ENCODE measurements at places on chromosomes 7 and 10.
A peak's percentile ranks its signal among the peaks of the same experiment; 100 is the strongest.

- H3K27me3 ChIP-seq: no peaks in the 10 kb centered on the region
- H3K27ac ChIP-seq: no peak overlapping the region
- no peak overlapping the region for H3K4me3 ChIP-seq
- H3K4me1 ChIP-seq: no peaks in the 10 kb centered on the region
These were observed 22.1 kb downstream of the POLR3A start for GRCh38 chr10:78007172-78007571.

GRCh38 chr7:33725111-33726025 is 180.0 kb upstream of the BMPER start:
- H3K4me1 ChIP-seq: peaks cover 13% of the 10 kb centered on the region
- peaks cover 3% of the 10 kb centered on the region for H3K36me3 ChIP-seq
- H3K27ac ChIP-seq: peak overlapping the region; percentile 33

DNA sequence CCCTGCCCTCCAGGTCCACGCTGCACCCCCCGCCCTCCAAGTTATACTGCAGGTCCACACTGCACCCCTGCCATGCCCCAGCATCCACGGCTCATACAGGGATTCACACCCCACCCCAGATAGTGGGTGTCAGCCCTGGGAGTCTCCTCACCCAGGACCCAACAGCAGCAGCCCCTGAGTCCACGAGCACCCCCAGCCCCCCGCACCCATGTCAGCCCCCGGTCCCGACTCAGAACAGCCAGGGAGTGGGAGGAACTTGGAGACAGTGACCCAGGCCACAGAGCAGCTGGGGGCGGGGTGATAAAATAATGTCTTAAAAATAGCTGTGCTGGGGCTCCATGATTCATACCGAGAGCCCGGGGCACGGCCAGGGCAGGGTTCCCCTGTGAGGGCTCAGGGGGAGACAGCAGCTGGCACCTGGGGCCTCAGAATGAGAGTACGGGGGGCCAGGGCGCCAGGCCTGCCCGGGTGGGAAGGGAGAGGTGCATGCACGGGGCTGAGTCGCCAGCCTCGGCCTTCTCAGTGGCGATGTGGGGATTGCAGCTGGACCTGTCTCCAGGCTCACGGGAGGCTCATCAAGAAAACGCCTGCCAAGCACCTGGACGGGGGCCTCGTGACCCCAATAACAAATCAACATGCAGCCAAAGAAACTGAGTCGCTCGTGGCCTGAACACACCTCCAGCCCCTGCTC is 29.8 kb downstream of the ADAP1 start:
- H3K27me3 ChIP-seq: peaks cover 27% of the 10 kb centered on the region
- peaks cover 67% of the 10 kb centered on the region for H3K4me1 ChIP-seq
- peak overlapping the region; percentile 81 for H3K4me3 ChIP-seq
- no peaks in the 10 kb centered on the region for H3K36me3 ChIP-seq
- H3K27ac ChIP-seq: peak overlapping the region; percentile 90
- peak; percentile 66 for DNase-seq

DNA sequence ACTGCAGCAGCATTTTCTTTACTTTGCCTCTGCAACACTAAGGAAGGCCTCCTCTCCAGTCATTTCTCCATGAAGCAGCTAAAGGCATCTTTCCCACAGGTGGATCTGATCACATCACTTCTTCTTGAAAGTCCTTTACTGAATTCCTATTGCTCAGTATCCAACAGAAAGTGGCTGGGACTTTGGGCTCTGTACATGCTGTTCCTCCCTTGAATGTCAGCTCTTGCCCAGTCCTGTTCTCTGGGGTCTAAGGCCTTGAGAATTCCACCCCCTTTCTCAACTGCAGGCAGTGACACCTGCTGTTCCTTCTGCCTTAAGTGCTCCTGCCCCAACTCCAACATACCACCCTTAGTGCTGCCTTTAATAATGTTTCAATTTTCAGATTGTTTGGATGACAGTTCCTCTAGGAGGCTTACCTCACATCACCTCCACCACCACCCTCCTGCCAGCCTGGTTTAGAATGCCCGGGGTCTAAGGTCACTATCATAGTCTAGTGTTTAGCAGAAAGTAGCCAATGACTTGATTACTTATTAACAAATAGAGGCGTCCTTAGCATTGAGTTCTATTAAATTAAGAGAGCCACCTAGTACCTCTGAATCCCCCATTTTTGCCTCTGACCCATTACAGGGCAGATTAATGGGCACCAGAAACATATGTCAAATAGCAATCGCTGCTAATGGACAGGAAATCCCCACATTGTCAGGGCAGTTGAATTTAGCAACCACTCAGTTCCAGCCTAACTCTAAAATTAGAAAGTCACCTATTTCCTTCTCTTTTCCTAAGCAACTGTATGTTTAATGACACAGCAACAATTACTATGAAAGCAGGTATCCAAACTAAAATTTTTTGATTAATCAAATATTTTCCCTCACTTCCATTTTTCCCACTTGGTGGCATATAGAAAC is 11.4 kb downstream of the INHBA start:
- no peaks in the 10 kb centered on the region for H3K4me1 ChIP-seq
- H3K4me3 ChIP-seq: no peak overlapping the region
- H3K27ac ChIP-seq: no peak overlapping the region

DNA sequence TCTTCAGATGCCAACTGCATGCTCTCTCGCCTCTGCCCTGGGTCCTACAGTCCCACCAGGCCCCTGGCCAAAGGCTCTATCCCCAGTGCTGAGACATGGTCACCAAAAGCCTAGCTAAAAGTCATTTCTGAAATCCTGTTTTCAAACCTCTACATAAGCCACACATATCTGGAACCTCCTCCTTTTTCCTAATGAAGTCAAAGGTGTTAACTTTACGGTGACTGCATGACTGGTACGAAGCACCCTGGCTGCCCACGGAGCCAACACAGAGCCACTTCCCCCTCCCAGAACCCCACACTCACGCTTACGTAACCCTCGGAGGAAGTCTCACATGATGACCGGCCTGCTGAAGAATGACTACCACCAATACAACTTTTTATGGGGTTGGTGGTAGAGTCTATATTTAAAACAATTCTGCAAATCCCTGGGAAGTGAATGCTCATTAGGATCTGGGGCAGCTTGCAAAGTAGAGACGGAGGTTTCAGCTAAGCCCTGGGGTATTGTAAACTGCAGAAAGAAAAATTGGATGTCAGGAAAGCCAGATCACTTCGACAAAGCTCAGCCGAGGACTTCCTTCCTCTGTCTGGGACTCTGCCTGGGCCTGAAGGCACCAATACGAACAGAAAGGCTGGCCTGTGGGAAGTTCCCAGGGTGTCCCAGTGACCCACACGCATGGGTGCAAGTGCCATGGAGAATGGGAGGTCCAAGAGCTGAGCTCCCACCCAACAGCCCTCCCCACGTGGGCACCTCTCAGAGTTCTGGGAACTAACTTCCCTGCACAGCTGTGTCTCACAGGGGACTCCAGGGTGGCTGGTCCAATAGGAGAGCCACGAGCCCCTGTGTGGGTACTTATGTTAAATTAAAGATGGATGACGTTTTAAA is 50.7 kb downstream of the PDGFA start:
- DNase-seq: peak; percentile 44
- peaks cover 9% of the 10 kb centered on the region for H3K36me3 ChIP-seq
- peaks cover 26% of the 10 kb centered on the region for H3K4me1 ChIP-seq
- peaks cover 22% of the 10 kb centered on the region for H3K27me3 ChIP-seq
- H3K4me3 ChIP-seq: peak overlapping the region; percentile 24
- H3K27ac ChIP-seq: peak overlapping the region; percentile 95

DNA sequence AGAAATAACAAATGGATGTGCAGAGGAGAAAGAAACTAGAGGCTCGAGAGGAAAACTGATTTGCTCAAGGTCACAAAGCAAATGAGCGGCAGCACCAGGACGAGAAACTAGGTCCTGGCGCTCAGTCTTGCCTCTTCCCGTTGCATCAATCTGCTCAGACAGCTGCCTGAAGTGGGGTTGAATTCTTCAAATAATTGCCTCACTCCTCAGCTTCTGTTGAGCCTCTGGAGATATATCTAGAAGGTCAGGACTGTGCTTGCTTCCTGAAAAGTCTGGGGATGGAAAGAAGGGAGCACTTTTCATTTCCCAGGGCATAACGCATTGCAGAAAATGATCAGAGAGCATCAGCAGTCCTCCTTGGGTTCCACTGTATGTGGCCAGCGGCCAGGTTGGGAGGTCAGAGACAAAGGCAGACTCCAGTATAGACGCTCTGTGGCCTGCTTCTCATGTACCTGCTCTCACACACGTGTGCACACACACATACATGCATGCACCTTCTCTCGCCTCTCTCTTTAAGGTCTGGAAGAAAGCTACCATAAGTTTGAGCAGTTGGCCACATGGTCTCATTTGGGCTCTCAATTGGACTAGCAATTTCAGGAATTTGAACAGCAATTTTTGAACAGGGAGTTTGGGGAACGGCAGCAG is 83.7 kb upstream of the DUSP5 start:
- no peaks in the 10 kb centered on the region for H3K36me3 ChIP-seq
- no peak for DNase-seq
- peaks cover 58% of the 10 kb centered on the region for H3K4me1 ChIP-seq
- peak overlapping the region; percentile 78 for H3K4me3 ChIP-seq

GRCh38 chr7:42960762-42961161 is 28.6 kb downstream of the MRPL32 start:
- H3K4me1 ChIP-seq: no peaks in the 10 kb centered on the region
- no peak overlapping the region for H3K4me3 ChIP-seq
- peaks cover 4% of the 10 kb centered on the region for H3K27me3 ChIP-seq
- peaks cover 3% of the 10 kb centered on the region for H3K36me3 ChIP-seq

- H3K27ac ChIP-seq: peak overlapping the region; percentile 68
- H3K27me3 ChIP-seq: peaks cover 40% of the 10 kb centered on the region
- peaks cover under 1% of the 10 kb centered on the region for H3K36me3 ChIP-seq
- H3K4me1 ChIP-seq: peaks cover 81% of the 10 kb centered on the region
- no peak overlapping the region for H3K4me3 ChIP-seq
These were observed 183.7 kb upstream of the KLF14 start for GRCh38 chr7:130917669-130918128.

DNA sequence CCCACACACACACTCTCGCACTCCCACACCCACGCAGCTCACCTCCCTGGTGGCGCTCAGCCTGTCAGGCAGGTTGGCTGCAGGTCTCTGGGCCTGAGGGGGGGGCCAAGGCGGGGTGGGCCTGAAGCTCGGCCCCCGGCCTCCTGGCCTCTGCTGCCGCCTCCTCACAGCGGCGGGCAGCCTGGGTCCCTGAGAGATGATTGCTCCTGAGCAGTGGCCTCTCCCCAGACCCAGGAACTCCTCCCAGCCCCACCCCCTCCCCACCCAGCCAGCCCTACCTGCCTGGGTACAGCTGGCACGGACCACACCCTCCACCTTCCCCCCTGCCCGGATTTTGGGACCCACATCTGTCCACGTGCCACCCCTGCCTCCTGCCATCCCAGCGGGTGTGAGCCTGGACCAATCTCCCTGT is 4.6 kb upstream of the TMEM184A start:
- no peak overlapping the region for H3K4me3 ChIP-seq
- DNase-seq: no peak
- no peaks in the 10 kb centered on the region for H3K36me3 ChIP-seq
- H3K27ac ChIP-seq: no peak overlapping the region

GRCh38 chr7:67809586-67809985 is 813.0 kb downstream of the TYW1 start:
- H3K27me3 ChIP-seq: peaks cover 2% of the 10 kb centered on the region
- H3K4me1 ChIP-seq: no peaks in the 10 kb centered on the region
- no peak overlapping the region for H3K27ac ChIP-seq
- no peaks in the 10 kb centered on the region for H3K36me3 ChIP-seq

DNA sequence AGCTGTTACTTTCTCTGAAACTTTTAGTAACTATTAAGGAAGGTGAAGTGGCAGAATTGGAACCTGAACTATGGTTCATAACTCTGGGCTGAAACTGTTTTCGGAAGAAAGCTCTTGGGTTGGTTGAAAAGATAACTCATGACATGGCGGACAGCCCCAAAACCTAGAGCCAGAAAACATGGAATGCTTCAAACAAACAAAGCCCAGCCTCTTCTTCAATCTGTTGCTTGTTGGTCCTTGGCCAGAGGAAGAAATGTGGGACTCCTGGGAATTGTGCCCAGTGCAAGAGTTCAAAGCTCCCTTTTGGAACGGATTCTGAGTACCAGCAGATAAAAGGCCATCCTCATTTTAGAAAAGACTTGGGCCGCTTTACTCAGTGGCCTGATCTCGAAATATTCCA is 52.9 kb upstream of the CACNB2 start:
- no peak for DNase-seq
- peaks cover 3% of the 10 kb centered on the region for H3K27me3 ChIP-seq
- no peaks in the 10 kb centered on the region for H3K36me3 ChIP-seq
- H3K27ac ChIP-seq: no peak overlapping the region
- no peaks in the 10 kb centered on the region for H3K4me1 ChIP-seq

DNA sequence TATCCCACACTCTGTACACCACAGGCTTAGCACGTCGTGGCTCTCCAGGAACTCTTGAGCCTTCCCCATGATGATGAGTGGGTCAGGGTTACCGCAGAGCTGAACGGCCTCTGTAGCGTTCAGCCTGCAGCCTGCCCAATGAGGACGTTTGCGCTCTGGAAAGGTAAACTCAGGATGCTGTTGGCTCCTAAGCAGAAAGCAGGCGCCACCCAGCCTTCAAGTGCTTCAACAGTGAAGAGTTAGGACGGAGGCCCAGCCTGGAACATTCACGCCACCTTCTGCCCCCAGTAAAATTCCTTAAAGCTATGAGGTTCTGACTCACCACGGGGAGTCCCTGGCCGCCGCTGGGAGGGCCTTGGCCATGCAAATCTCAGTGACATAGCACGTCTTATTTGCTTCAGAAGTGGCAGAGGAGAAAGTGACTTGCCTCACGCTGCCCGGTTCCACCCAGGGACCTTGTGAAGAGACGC is 161.5 kb upstream of the SH2B2 start:
- H3K27ac ChIP-seq: no peak overlapping the region
- H3K4me3 ChIP-seq: no peak overlapping the region
- H3K27me3 ChIP-seq: no peaks in the 10 kb centered on the region
- DNase-seq: no peak
- H3K4me1 ChIP-seq: peaks cover 19% of the 10 kb centered on the region

DNA sequence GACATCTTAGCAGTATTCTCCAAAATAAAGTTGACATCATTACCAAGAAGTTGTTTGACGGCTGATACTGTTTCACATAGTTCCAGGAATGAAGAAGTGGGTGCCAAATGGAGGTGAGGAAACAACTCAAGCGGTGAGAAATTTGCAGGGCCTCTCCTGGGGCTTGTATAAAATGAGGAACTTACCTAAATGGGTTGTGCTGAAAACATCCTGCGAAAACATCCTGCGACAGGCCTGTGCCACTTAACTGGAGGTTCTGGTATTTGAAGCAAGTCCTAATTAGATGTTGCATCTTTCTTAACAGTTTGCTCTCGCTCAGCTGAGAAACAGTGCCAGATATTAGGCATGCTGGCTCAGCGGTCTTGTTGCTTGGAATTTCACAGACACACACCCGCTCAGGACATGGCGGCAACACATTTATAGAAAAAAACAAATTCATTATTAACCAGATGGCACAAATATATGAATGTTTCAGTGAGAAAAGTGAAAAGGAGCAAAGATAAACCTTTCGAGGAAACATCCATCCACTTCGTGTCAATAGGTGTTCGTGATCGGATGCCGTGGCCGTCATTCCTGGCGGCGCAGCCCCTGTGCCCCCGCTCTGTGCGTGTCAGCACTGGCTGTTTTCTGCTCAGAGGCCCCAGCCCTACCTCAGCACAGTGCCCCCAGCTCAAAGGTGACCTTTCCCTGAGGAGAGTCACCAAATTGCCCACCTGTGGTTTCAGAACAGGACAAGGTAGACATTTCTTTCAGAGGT is 48.1 kb downstream of the CDC123 start:
- peaks cover 16% of the 10 kb centered on the region for H3K4me1 ChIP-seq
- H3K4me3 ChIP-seq: no peak overlapping the region
- peaks cover 19% of the 10 kb centered on the region for H3K36me3 ChIP-seq
- H3K27me3 ChIP-seq: no peaks in the 10 kb centered on the region
- DNase-seq: no peak

All from immature natural killer cell (primary cell).